ENCODE measurements at places on chromosomes 4 and X.

- no peak for DNase-seq
Measured at GRCh38 chrX:118802857-118803256, 20.8 kb upstream of the ZCCHC12 start.

GRCh38 chr4:166896254-166896653 is 338.0 kb downstream of the SPOCK3 start:
- DNase-seq = no peak

GRCh38 chrX:69066021-69066757 is 99.1 kb downstream of the PJA1 start:
- no peak for DNase-seq

DNA sequence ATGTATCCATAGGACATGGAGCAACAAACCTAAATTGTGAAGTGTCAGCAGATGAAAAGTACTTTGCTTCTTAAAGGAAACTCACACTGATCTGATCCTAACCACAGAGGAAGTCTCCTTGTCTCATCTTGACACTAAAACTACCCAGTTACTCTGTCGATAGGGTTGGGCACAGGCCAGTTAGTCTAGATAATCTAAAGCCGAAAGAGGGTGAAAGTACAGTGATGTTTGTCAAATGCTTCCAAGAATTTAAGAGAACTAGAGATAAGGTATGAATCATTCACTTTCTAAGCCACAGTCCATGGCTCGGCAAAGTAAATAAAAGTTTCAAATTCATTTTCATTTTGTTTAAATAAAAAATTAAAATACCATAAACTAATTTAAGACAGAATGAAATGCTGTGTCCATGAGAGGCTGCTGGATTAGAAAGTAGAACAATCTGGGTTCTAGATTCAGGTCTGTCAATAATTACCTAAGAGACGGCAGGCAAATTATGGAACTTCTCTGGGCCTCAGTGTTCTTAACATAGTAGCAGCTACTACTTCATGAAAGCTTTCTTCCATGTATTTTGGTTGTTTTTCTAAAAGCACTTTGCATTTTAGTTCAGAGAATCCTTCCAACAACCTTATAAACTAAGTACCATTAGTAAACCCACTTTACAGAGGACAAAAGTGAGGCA is 176.7 kb downstream of the LDB2 start:
- DNase-seq = no peak

DNA sequence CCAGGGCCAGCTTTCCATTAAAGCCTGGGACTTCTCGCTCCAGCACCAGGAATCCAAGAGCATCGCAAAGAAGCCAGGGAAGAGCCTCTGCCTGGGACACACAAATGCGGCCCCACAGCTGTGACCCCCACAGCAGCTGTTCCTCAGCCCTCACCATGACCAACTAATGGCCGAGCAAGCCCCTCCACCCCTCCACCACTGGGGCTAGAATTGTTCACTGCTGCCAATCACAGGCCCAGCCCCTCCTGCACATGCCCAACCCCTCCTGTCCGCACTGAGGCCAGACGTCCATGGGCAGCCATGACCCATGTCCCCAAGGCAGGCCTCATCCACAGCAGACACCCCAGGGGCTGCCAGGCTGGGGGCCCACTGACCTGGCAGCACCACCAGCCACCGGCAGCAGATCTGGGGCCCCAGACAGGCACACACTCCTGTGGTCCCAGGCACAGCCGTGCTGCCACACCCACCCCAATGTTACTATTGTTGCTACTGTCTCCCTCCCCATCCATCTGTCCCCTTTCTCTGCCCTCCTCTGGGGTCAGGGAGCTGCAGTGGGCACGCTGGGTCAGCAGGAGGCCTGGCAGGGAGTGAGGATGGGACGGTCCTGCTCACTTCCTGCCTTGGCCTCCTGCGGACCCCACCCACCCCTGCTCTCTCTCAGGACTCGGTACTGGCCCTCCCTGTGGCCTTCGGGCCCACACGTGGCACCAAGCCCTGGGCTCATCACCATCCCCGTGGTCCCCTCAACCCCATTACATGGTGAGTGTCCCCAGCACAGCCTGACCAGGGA is 56.0 kb downstream of the ZFYVE28 start:
- no peak for DNase-seq

DNA sequence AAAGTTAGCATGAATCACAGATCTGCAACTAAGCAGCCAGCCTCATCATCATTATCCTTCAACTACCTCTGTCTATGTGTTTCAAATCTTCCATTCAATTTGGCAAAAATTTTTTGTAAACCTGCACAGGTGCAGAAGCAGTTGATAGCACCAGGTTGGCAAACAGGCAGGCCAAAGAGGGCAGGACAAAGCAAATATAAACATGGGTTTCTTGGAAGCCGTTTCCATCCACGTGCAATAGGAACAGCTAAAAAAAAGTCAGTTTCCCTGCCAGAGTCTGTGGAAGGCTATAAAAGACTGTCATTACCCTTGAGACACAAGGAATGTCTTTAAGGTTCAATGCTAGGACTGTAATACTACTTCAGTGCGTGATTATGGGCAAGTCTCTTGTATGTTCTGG is 253.2 kb downstream of the PDHA2 start:
- no peak for DNase-seq

DNA sequence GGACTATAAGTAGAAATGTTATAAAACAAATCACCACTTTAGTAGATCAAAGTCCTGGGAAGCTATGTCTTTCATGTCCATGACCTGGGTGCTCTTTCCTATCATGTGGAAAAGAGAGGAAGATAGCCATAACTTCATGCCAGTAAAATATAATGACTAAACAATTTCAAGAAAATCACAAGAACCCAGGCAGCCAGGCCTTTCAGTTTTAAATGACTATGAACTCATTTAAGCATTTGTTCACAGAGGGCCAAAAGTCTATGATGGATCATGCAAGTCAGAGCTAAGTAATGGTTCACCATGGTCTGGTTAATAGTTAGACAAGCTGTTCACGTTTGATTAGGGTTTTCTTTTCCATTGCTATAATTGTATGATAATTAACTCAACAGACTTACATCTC is 155.8 kb downstream of the PPARGC1A start:
- DNase-seq = no peak

- no peak for DNase-seq
Measured at GRCh38 chrX:77442728-77443127, 4.5 kb upstream of the FGF16 start.

DNA sequence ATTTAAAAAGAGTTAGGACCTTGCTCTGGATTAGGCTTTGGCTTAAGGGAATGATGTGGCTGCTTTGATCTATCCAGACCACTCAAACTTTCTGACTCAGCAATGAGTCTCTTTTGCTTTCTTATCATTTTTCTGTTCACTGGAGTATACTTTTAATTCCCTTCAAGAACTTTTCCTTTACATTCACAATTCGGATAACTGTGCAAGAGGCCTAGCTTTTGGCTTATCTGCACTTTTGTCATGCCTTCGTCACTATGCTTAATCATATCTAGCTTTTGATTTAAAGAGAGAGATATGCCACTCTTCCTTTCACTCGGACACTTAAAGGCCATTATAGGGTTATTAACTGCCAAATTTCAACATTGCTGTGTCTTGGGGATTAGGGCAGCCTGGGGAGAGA is 147.9 kb downstream of the DCHS2 start:
- DNase-seq = no peak

- DNase-seq = no peak
Measured at GRCh38 chr4:68366600-68366999, 16.7 kb upstream of the YTHDC1 start.

- no peak for DNase-seq
Measured at GRCh38 chr4:158500054-158500453, 21.6 kb upstream of the RXFP1 start.

DNA sequence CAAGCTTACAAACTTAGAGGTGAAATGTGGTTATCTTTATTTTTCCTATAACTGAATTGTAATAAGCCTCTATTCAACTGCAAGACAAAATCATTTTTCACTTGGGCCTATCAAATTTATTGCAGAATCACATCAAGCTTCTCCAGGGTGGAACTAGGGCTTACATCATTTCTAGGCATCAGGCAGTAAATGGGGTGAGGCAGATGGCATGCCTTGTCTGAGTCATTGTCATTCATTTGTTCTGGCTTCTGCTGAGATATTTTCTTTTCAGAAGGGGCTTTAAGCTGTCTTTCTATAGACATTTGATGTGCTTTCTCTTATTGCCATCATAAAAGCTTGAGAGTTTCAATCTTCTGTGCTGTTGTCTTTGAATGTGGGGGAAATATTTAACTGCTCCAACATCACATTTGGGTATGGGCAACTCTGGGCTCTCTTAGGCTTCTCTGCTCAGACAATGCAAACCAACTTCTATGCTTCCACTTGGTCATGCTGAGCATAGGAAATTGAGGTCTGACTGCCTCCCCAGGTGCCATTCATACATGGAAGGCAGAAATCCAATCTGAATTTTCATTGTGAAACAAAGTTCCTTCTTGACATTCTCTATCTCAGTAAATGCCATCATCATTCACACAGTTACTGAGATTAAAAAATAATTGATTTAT is 225.8 kb upstream of the GIMD1 start:
- DNase-seq = no peak

GRCh38 chr4:138449938-138450337 is 207.8 kb upstream of the SLC7A11 start:
- DNase-seq = no peak

DNA sequence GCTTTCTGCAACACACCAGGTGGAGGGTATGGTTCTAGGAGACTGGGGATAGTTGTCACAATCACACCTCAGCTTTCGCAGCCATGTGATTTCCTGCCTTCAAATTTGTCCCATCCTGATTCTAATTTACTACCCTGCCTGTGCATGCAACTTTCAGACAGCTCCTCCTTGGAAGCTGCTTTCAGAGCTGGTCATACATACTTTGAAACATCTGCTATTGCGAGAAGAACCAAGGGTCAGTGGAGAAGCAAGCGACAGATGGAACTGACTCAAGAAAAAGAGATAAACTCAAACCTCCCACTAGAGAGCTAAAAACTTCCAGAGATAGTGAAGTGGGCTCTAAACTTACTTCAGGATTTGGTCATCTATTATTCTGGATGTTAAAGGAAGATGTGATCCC is 381.7 kb upstream of the FGF13 start:
- DNase-seq = no peak

- DNase-seq = no peak
Measured at GRCh38 chr4:138576684-138577083, 334.5 kb upstream of the SLC7A11 start.

DNA sequence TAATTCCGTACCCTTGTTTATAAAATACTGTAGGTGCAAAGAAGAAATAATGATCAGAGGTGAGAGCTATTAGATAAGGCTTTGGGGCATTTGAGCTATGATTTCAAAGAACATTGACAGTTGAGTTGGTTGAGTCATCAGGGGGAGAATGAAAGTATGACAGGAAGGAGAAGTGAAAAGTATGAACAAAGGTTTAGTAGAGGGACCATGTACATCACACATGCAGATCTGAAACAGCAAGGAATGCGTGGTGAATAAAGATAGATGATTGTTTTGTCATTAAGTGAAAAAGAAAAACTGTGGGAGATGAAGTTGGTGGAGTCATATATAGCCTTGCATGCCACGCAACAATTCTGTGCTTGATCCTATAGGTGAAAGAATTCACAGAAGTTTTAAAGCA is 163.1 kb downstream of the ARAP2 start:
- no peak for DNase-seq

- DNase-seq = no peak
Measured at GRCh38 chr4:180932370-180933001, 1310.7 kb upstream of the TENM3 start.

GRCh38 chrX:13175056-13175455 is 130.6 kb upstream of the FAM9C start:
- DNase-seq = no peak

DNA sequence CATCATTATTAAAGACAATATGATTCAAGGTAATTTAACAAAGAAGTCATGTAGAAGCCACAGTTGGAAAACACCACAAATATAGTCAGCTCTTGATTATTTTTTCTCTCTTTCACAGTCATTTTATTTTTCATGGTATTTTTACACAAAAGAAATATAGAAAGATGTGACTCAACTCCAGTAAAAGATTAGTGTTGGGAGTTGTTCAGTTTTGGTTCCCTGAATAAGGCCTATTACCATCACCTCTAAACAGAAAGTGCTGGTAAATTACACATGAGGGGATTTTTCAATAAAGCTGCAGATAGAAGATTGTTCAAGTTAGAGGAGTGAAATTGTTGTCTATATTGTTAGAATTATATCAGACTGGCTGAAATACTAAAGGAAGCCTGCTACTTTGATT is 107.0 kb downstream of the DDIT4L start:
- DNase-seq = no peak

DNA sequence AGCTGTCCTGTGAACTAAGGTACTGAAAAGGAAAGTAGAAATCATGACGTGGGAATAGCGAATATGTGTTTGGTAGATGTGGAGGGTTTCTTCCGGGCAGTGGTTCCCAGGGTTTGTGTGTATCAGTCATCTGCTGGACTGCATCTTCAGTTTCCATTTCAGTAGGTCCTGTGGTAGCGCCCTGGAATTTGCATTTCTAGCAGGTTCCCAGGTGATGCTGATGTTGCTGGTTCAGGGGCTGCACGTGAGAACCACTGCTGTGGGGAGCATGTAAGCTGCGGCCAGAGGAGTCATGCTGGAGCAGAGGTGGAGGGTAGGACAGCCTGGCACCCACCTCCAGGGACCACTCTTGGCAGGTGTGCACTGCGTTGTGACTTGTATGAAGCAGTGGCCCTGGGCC is 47.1 kb downstream of the ARHGAP10 start:
- DNase-seq = no peak

DNA sequence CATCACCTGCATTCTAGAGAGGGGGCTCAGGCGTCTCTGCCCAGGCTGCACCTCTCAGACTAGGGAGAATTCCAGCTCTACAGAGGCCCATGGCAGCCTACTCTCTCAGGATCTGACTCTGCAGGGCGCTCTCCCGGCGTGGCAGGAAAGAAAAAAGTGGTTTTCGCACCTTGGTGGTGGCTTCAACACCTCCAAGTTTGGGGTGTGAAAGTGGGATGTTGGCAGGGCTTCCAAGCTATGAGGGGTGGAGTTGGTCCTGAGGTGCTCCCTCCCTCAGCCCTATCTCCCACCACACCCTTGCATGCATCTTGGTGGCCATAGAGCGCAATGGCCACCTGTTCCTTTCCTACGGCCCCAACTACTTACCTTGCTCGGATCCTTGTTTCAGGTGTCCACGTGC is 166.5 kb downstream of the VSIG4 start:
- DNase-seq = no peak

- no peak for DNase-seq
Measured at GRCh38 chrX:27446423-27446822, 16.7 kb downstream of the PPP4R3C start.

- no peak for DNase-seq
Measured at GRCh38 chr4:7861440-7861881, 78.2 kb downstream of the AFAP1 start.

- no peak for DNase-seq
Measured at GRCh38 chr4:54005475-54005874, 58.9 kb downstream of the CHIC2 start.

DNA sequence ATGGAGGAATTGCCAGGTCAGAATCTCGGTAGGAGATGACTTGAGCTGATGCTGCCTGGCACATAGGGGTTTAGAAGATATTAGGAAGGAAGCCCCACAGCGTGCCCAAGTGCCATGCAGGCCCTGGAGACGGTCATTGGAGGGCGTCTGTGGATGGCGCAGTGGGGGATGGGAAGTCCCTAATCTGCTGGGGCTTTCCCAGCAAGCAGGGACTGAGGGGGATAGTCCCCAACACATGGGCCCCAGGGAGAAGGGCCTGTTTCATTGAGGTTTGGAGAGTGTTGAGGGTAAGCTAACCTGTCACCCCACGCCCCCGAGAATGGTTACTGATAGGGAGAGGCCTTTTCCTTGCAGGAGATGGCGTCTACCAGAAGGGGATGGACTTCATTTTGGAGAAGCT is 7.8 kb downstream of the TAFAZZIN start:
- no peak for DNase-seq

Measured in stimulated activated CD4-positive, alpha-beta T cell treated with anti-CD3 and anti-CD28 coated beads, Interleukin-15, amount 100 ng/mL, for 48 hours (primary cell).